ENCODE measurements at places on chromosomes 6 and 20.

DNA sequence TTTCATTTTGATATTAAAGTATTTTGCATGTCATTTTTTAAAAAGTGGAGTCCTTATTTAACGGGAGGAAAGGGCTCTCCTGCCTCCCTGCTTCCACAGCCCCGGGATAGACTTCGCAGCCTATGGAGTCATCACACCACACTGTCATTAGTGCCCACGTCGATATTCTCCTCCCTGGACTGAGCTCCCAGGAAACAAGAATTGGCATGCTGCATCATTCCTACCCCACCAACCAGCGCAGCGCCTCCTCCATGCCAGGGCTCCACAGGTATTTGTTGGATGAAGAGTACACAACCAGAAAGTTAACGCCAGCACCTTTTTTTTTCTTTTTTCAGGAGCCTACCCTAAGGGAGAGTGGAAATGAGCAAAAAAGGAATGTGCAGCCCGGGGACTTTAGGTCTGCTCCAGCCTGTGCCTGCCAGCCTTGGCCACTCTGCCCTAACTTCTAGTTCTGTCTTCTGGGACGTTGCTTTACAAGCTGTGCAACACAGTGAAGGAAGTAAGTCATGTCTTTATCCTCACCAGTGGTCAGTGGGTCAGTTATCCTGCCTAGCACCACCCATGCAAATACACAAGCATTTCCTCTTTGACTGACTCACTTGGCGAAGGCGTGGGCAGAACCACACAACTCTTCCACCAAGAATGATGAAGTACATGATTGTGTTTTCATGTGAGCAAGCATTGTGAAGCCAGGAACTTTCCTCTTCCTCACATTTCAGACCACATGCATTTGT, 180.7 kb upstream of the UST start:
- DNase-seq: peak; percentile 95

DNA sequence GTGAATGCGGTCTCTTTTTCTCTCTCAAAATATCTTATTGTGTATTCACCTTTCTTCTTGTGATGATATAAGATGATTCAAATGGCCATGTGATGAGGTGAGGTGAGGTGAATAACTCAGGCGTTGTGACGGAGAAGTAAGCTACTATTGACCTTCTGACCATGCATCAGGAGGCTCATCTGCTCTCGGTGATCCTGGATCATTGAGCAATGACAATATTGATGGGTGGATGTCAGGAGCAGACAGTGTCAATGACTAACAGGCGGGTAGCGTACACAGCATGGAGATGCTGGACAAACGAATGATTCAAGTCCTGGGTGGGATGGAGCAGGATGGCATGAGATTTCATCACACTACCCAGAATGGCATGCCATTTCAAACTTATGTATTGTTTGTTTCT, 119.6 kb downstream of the PXDC1 start:
- DNase-seq: no peak

DNA sequence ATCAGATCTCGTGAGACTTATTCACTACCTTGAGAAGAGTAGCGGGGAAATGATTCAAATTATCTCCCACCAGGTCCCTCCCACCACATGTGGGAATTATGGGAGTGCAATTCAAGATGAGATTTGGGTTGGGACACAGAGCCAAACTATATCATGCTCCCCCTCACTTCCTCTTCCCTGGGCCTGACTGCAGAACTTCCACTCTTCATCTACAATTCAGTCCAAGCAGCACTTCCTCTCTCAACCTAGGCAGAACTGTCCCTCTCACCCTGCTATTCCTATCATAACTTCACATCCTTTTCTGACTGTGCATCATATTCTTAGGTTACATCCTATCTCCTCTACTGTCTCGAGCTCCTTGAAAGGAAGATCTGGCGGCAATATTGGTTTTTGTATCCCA, 184.0 kb upstream of the HDDC2 start:
- DNase-seq: no peak

DNA sequence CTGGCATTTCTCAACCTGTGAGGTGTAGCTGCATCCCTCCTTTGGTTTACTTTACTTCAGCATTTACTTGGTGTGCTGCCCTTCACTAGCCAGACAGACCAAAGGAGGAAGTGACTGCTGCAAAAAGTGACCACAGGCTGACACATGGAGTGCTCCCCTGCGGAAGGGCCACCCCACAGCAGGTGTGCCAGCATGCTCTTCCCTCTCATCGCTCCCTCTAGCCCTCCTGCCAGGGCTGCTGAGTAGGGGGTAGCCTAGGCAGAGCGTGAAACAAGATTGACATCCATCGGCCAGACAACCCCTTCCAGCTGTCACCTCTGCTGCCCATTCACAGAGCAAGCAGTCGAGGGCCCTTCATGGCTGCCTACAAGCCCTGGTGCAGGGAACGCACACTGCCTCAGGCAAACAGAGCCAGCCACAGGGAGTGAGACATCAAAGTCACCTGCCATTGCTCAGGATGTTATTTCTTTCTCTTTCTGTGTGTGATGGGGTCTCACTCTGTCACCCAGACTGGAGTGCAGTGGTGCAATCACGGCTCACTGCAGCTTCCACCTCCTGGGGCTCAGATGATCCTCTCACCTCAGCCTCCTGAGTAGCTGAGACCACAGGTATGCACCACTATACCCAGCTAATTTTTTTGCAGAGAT, 102.0 kb upstream of the RPS6KA2 start:
- no peak for DNase-seq

DNA sequence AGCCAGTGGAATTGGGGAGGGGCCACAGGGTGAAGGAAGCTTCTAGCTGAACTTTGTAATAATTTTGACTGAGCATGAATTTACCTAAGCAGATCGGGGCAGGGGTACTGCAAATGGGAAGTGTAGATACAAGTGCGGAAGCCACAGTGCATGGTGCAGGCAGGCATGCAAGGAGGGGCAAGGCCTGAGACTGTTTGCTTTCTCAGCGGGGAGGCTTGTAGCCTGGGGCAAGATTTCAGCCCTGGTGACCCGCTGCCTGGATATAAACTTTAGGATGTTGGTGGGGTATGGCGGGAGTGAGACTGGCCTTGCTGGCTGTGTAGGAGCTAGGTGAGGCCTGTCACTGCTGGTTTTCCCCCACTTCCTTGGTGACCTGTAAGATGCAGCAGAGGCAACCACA, 266.4 kb upstream of the PREP start:
- DNase-seq: no peak

Measured in ELR (cell line).